ENCODE measurements at places on chromosomes 12 and 14.

DNA sequence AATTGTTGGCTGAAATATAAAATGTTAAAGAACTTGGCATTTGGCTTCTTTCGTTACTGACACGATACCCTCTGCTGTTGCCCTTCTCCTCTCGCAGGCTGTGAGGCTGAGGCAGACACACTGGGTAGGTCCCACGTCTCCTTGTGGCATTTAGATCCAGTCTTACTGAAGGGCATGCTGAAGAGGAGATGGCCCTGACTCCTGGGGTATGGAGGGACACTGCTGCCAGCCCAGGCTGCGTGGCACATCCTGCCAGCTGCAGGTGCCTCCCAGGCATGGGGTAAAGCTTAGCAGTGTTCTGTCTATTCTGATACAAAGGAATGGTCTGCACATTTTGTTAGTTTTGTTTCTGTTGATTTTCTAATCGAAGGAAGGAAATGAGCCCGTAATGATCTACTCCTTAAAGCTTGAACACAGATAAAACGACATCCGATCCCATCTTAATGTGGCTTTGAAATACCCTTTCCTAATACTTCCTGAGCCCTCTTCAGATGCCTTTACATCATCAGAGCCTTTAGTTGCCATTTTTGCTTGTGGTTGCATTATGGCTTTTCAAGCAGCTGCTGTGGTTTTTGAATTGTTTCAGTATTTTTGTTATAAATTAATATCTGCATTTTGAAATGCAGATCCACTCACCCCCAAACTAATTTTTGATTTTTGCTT, 61.1 kb downstream of the WDR20 start:
- no peak for DNase-seq

- DNase-seq: no peak
Observed at GRCh38 chr14:104696671-104697316, 7.4 kb downstream of the INF2 start.

DNA sequence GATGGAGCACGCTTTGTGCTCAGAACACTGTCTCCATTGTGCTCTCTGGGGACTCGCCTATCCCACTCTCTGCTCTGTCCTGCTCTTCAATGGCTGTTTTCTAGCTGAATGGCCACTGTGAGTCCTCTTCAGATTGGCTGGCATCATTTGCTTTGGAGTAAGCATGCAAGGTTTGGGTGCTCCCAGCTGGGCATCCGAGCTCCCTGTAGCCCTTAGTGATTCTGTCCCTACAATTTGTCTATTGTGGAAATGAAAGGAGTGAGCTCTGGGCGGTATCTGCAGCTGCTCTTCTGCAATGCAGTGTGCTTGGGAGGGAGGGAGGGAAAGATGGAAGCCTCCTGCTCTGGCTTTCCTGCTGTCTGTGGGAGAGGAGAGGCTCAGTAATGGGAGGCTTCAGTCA, 84.8 kb downstream of the SMOC1 start:
- DNase-seq: no peak

DNA sequence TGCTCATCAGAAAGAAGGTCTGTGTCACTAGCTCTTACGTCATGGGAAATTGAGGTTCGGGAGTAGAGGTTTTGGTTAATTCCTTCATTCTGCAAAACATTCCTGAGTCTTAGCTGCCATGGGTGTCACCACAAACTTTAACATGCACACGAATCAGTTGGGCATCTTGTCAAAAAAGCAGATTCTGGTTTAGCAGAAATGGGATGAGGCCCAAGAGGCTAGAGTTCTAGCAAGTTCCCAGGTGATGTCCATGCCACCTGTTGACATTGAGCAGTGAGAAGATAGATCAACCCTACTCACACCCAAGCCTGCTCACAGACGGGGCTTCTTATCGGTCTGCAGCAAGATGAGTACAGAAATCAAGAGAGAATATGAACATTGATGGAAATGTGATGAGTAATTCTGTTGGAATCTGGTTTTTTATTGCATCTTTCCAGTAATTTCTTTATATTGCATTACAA, 11.7 kb upstream of the RIN3 start:
- no peak for DNase-seq

- DNase-seq: peak; percentile 27
Observed at GRCh38 chr12:54891717-54892478, 37.6 kb downstream of the MUCL1 start.

DNA sequence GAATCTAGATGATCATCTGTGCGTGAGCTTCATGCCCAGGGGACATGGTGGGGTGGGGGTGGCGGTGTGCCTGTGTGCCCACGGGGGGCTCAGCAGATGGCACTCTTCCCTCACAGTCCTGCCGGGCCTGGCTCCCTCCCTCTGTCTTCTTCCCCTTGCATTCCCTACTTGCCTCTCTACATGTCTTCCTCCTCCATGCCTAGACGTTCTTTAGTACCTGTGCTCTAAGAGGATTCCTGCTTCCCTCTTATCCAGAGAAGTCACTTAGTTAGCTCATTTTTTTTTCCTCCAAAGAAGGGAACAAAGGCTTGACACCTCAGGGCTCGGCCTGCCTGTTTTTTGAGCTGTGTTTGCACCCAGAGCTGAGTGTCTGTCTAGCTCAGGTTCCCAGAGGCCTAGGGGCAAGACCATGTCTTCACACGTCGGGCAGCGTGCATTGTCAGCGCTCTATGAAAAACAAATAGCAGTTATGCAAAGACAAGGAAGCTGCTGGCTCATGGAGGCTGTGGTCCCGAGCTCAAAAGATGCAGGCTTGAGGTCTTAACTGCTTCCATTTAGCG, 48.8 kb downstream of the NINJ2 start:
- DNase-seq: no peak

GRCh38 chr12:54704202-54704601, 56.0 kb upstream of the DCD start:
- DNase-seq: no peak

- no peak for DNase-seq
Observed at GRCh38 chr14:61475316-61475715, 153.9 kb downstream of the PRKCH start.

Measured in right lobe of liver (tissue), 6 donors.